ENCODE measurements at places on chromosomes 11 and 22. TPM values are rescaled to one million over a fixed set of nuclear protein-coding genes. Genes with fewer than 3 reads are reported as not detected.

CRYAB gene
- total RNA-seq = 66.6 TPM

DNA sequence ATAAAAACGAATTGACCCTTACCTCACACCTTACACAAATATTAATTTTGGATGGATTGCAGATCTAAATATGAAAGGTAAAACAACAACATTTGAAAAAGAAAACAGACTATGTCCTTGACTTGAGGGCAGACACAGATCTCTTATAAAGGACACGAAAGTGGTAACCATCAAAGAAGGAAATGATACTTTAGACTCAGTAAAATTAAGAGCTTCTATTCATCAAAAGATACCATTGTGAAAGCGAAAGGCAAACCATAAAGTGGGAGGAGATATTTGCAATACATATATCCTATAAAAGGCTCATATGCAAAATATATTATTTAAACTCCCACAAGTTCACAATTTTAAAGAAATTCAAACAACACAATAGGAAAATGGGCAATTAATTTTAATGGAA is 5.0 kb downstream of the HEPACAM start:
- no peak overlapping the region for H3K4me3 ChIP-seq
- H3K27me3 ChIP-seq = no peaks in the 10 kb centered on the region
- no peak overlapping the region for H3K27ac ChIP-seq
- H3K4me1 ChIP-seq = no peaks in the 10 kb centered on the region

DNA sequence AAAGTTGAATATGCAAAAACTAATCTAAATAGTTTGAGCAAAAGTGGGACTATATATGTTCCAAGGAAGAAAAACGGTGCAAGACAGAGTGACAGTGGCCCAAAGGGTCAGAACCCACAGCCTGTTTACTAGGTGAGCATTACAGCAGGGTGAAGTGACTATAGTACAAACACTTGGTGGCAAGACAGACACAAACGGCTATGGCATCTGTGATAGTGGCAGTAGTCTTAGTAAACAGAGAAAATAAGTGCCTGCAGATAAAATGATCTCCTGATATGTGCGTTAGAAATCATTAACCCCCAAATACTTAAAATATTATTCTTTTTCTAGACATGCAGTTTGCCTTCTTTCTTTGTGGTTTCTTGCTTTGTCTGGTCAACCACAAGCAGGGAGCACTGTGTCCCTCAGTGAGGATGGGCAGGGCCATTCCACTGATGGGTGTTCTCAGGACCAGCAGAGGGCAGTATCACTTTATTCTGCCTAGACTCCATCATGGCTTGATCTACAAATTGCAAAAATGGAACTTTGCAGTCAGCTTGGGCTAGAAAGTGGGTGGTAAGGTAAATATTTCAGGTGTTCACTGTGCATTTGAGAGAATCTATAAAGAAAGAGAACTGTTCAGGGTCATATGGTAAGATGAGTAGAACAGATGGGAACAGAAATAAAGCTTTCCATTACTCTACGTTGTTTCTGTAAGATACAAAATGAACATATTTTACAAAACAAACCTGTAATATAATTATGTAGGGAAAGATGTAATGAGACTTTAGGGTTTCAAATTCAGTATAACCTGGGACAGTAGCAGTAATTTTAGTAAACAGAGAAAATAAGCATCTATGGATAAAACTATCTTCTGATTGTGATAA is 198.2 kb downstream of the SWAP70 start:
- no peak overlapping the region for H3K4me3 ChIP-seq
- H3K36me3 ChIP-seq = no peaks in the 10 kb centered on the region
- DNase-seq = peak; percentile 27
- no peaks in the 10 kb centered on the region for H3K27me3 ChIP-seq

ELFN2 gene
- total RNA-seq = 0.03 TPM

CCDC73 gene
- total RNA-seq = 0.50 TPM

GRCh38 chr11:77771135-77771534 is 49.4 kb downstream of the RSF1 start:
- H3K36me3 ChIP-seq = no peaks in the 10 kb centered on the region
- H3K4me1 ChIP-seq = peaks cover 7% of the 10 kb centered on the region
- H3K4me3 ChIP-seq = no peak overlapping the region
- H3K27ac ChIP-seq = no peak overlapping the region

DNA sequence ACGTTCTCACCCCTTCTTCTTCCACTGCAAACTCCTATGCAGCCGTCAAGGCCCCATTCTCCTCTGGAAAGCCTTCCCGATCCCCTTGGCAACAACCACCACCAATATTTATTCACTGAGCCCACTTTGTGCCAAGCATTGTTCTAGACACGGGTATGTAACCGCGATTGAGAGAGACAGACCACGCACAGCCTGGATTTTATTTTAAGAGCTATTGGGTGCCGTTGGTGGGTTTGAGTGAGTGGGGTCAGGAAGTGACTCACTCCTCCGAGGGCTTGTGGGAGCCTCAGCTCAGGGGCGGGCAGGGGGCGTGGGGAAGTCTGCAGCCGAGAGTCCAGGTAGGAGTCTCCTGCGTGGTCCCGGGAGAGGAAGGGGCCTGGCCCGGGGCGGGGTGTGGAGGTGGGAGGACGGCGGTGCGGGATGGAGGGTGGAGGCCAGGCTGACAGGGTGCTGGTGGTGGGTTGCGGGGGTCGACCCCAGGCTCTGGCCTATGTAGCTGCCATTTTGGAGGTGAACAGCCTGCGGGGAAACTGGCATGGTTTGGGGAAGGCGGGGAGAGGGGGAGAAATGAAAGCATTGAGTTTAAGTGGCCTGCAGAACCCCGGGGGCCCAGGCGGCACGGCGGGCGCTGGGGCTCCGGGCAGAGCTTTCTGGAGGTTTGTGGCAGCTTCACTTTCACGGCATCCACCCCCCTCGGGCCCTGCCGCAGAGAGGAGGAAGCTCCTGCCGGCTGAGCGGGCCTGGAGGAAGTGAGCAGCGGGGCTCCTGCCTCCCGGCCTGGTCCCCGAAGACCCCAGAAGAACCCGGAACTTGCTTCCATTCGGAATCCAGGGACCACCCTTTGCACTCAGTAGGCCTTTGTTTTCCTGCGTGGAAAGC is 547 bp downstream of the PARVG start:
- no peaks in the 10 kb centered on the region for H3K27me3 ChIP-seq
- H3K4me3 ChIP-seq = no peak overlapping the region
- H3K27ac ChIP-seq = no peak overlapping the region
- H3K4me1 ChIP-seq = no peaks in the 10 kb centered on the region
- no peaks in the 10 kb centered on the region for H3K36me3 ChIP-seq
